ENCODE measurements at places on chromosomes 12 and 14.

DNA sequence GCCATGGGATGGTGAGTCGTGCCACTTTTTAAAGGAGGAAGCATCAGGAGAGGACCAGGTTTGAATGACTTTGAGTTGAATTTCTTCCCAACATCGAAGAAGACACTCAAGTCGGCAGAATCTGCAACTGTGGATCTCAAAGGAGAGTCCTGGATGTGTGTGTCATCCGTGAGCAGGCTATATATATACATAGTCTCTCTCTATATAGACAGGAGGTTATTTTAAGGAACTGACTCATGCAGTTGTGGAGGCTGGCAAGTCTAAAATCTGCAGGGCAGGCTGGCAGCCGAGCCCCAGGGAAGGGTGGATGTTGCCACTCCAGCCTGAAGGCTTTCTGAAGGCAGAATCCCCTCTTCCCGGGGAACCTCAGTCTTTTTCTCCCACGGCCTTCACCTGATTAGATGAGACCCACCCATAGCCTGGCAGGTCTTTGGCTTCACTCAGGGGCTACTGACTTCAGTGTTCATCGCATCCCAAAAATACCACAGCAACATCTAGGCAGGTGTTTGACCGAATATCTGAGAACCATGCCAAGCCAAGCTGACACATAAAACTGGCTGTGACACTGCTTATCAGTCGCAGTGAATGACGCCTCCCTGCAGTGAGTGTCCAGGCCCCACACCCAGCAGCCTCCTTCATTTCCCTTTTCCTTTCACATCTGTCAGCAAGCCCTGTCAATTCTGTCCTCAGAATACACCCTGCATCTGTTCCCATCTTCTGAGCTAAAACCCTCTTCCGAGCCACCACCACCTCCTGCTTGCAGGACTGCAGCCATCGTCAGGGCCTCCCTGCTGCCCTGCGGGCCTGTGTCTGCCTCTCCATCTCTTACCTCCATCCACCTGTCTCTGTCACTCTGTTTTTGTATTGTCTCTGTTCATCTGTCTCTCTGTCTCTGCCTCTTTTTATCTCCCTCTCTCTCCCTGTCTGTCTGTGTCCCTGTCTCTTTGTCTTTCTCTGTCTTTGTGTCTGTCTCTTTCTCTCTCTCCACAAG is 54.0 kb downstream of the ZNF664 start:
- DNase-seq: peak; percentile 77

DNA sequence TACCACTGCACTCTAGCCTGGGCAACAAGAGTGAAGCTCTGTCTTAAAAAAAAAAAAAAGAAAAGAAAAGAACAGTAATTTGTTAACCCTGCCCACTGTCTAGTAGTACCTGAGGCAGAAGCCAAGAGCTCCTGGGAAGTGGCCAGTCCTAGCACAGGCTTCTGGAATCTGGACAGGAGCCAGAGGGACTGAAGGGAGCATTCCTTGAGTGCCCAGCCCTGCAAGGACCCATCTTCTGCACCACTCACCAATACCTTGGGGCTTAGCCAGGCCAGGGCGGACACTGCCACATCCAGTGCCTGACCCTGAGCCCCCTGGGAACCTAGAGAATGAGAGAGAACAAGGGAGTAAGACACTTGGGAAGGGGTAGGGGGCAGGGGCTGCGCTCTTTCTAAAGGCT is 33.7 kb downstream of the PARP2 start:
- no peak for DNase-seq

GRCh38 chr14:61638595-61639387 is 56.5 kb upstream of the HIF1A start:
- no peak for DNase-seq

GRCh38 chr14:51823706-51824105 is 36.7 kb upstream of the GNG2 start:
- DNase-seq: no peak

- DNase-seq: no peak
These were observed 130.7 kb downstream of the OTOGL start for GRCh38 chr12:80230068-80230467.

- DNase-seq: no peak
These were observed 113.2 kb upstream of the TMEM132D start for GRCh38 chr12:130016986-130017385.

DNA sequence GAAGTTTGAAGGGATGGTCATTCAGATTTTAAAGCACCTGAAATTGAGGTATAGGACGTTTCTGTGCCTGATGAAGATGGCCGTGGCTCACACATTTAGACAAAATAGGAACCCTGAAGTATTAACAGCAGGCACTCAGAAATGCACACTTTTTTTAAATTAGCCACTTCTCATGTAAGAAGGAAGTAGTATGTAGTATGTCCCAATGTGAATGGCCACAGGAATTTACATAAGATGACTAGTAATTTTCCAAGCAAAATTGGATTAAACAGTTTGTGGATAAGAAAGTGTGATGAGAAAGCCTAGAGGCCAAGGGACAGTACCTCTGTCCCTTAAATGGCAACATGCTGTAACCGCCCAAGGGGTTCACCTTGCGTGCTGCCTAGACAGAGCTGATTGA is 1.8 kb upstream of the MIS18BP1 start:
- DNase-seq: no peak

- no peak for DNase-seq
These were observed 36.2 kb downstream of the BEGAIN start for GRCh38 chr14:100551056-100551455.

DNA sequence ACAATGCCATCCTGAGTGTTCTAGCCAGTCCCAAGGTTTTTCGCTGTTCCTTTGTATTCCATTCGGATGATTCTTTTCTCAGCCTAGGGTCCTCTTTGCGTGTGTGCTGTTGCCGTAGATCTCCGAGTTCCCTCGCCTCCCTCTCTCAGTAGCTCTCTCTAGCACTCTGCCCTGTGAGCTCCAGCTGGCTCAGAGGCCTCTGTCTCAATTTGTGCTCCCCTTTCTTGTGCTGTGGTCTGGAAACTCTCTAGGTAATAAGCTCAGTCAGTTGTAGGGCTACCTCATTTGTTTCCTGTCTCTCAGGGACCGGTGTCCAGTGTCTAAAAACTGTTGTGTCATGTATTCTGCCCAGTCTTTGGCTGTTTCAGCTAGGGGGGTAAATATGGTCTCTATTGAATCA is 179.3 kb downstream of the PCNX1 start:
- DNase-seq: no peak

DNA sequence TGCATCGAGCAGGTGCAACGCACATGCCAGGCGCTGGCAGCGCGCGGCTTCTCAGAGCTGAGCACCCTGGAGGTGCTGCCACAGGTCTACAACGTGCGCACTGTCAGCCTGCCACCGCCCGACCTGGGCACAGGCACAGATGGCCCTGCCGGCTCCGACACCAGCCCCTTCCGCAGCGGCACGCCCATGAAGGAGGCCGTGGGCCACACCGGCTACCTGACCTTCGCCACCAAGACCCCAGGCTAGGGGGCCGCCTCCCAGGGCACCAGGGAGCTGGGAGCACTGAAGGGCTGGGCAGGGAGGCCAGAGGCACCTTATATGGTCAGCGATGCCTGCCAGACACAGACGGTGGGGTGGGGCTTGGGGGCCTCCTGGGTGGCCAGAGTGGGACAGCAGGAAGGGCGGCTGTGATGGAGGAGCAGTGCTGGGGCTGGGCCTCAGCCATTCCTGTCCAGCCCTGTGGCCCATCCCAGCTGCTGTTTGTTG is 5.6 kb downstream of the TRMT61A start:
- DNase-seq: no peak

GRCh38 chr12:84764001-84764400 is 148.6 kb downstream of the SLC6A15 start:
- DNase-seq: no peak

DNA sequence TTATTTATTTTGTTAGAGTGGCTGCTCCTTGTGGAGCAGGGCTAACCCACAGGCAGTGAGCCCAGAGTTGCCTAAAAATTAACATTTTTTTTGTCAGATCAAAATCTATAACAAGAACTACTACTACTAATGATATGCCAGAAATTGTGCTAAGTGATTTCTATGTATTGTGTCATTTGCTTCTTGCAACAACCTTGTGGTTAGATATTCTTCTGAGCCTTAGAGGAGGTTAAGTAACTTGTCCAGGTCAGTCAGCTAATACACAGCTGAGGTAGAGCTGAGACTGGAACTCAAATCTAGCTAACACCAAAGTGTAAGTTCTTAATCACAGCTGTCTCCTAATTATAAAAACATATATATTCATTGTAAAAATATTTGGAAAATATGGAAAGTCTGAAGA is 29.8 kb downstream of the CFL2 start:
- no peak for DNase-seq

DNA sequence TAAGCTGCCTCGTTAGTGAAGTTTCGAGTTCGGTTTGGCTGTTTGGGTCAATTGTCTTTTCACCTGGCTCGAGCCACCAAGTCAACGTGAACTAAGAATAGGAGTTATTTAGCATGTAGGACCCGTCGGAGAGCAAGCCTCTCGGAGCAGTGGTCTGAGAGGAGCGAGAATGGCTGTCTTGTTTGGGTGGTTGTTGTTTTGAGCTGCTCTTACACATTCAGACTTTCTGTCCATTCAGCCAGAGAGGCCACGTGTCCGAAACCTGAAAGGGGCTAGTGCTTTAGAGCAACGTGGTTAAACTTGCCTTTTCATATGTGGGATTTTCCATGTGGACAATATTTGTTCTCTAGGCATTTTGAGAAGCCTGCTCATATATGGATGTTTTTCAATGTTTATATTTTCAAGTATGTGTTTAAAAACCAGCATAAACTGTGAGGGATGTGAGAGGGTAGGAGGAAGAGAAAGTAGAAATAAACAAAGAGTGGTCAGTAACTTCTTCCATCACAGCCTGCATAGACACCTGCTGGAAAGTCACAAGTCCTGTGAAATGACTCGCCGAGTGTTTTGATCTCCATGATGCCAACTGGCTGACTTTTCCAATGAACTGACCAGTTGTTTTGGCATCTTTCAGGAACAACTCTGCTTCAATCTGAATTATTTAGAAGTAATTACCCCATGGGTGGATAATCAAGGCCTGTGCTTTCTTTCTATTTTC is 221.0 kb downstream of the ASCL1 start:
- no peak for DNase-seq

DNA sequence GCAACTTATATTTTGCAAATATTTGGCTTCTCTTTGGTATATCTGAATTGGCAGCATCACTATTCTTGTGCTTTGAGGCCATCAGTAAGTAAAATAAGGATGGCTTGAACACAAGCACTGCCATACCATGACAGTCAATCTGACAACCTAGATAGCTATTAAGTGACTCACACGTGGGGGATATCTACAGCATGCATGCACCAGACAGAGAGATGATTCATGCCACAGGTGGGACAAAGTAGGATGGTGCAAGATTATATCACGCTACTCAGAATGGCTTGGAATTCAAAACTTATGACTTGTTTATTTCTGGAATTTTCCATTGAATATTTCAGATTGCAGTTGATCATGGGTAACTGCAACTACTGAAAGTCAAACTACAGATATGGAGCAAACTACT is 675.6 kb upstream of the MDGA2 start:
- DNase-seq: no peak

GRCh38 chr14:99519931-99520421 is 38.8 kb downstream of the CCNK start:
- no peak for DNase-seq

DNA sequence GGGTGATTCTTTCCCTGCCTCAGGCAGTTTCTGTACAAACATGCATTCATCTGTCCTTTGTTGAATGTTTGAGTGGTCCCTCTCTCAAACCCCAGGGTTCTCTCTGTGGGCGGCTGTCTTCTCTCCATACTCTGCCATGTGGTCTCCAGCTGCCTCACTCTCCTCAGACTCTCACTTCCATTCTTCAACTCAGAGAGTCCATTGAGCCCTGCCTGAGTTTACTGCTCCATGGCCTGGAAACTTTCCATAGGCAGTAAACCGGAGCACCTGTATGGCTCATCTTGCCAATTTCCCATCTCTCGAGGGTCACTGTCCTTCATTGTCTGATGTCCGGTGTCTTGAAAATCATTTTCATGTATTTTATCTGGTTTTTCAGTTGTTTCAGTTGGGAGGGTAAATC is 11.3 kb downstream of the C14orf132 start:
- DNase-seq: no peak

DNA sequence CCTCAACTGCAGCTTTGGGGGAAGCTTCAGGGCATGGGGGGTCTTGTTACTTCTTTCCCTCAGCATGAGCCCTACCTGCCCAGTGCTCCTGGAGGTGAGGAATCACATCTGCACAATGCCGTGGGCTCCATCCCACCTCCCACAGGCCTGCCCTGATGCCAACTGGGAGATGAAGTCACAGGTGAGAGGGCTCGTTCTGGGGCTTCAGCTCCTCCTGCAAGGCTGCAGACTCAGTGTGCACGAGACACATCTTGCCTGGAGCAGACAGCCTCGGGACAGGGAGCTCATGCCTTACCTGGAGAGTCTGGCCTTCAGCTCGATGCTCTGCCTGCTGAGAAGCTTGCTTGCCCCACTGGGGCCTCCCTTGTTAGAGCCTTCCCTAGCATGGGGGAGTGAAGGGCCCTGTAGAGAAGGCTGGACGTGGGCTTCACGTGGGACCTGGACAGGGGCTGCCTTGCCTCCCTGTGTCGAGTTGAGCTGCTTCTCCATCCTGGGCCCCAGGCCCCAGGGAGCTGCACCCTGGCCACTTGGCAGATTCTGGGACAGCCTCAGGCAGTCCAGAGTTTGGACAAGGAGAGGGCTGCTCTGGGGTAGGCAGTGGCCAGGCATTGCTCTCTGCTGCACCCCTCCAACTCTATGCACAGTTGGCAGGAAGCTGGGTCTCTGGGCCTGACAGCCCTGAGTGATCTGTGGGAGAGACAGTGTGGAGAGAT is 171.4 kb downstream of the KIF26A start:
- DNase-seq: no peak

DNA sequence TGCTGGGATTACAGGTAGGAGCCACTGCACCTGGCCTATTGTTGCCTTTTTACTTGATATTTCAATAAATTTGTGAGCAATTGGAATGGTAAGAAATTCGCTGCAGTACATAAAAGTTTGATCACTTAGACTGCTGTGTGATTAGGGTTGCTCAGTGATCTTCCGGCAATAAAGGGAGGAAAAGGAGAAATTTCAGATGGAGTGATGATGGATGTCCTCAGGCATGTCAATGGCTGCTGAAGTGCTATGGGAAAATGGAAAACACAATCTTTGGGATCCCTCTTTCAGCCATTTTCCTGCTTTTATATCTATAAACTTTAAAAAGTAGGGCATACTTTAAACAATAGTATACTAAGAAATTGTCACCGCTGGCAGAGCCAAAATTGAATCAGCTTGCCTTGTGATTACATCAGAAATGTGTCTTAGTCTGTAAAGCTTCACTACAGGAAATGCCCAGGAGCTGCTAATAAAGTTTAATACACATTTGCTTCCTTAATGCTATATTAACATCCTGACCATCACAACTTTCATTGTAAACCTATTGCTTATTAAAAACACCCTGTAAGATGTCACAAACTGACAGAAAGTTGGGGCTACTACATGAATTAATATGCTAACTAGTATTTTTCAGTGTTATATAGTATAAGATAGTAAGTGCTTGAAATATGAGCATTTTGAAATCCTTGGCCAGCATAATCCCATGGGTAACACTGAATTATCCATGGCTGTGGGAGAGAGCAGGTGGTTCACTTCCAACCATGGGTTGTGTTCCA is 13.7 kb upstream of the FBXL14 start:
- DNase-seq: no peak

- no peak for DNase-seq
These were observed 93.4 kb downstream of the ADGRD1 start for GRCh38 chr12:131046813-131047788.

GRCh38 chr14:68482772-68483395 is 310.0 kb downstream of the ZFP36L1 start:
- DNase-seq: no peak
